ENCODE measurements at places on chromosomes 7 and 10.

GRCh38 chr10:96400465-96400864 lies 41.7 kb upstream of the OPALIN start:
- no peak for DNase-seq

- no peak for DNase-seq
These were observed 8.4 kb upstream of the STK32C start for GRCh38 chr10:132316133-132316532.

DNA sequence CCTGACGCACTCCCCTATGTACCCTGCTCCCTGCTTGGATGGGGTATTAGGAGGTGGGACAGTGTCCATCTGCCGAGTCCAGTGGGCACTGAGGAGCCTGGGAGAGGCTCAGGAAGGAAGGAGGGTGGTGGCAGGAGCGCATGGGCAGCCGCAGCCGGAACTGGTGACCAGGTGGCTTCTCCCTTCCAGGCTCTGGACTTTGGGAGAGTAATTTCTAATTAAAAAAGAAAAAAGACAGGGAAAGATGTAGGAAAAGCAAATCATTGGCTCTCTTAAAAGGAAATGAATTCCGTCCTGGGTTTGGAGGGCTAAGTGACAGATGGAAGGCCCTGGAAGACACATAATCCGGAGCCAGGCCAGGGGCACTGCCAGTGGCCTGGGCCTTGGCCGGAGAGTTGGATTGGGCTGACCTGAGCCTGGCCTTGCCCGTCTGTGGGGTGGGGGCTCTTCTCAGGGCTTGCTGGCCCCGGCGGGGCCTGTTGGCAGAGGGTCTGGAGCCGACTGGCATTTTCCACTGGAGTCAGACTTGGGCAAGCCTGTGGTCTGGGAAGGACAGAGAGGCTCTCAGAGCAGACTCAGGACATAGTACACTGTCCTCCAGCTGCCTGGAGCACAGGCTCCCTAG lies 63.0 kb downstream of the NEURL1 start:
- DNase-seq: no peak

DNA sequence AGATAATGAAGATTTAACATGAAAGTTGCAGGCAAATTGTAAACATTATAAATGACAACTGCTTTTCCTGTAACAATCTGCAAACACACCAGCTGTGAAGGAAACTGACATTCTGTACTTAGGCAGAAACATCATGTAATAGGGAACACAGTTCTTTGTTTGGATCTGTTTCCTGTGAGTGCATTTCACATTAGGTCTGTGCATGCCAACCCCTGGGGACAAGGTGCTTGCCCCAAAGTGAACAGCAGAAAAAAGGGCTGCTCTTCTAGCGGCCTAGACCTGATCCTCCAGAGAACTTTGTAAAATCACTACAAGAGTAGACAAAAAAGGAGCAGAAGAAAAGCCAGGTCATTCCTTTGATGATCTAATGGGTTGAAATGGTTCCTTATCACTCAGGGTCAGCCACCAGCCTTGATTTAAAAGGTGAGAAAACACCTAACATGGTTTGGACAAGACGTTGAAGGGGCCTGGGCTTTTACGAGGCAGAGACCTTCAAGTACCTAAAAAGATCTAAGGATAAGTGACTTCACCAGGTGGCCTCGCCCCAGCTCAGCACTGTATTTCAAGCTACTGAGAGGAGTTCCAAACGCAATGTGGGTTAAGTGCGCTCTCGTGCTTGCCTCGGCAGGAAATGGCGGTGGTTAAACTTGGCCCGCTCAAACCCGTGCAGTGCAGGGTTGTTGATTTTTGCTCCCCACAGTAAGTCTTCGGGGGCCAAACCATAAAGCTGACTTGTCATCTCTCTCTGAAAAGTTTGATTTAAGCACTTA lies 249.7 kb downstream of the CREB5 start:
- DNase-seq: no peak

GRCh38 chr7:34327681-34328080 lies 330.3 kb upstream of the NPSR1 start:
- no peak for DNase-seq

DNA sequence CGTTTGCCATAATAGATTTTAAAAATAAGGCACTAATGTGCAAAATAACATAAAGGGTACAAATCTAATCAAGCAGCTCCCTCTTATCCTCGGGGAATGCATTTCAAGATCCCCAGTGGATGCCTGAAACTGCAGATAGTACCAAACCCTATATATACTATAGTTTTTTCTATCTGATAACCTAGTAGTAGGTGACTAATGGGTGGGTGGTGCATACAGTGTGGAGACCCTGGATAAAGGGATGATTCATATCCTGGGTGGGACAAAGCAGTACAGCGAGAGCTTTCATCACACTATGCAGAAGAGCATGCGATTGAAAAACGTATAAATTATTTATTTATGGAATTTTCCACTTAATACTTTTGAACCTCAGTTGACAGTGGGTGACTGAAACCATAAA lies 464.5 kb downstream of the GRID1 start:
- no peak for DNase-seq

Measured in activated naive CD8-positive, alpha-beta T cell treated with anti-CD3 and anti-CD28 coated beads, Interleukin-2, amount 50 U/mL, for 16 hours (primary cell).